ENCODE measurements at places on chromosomes 12 and 14.
A peak's percentile ranks its signal among the peaks of the same experiment; 100 is the strongest.

DNA sequence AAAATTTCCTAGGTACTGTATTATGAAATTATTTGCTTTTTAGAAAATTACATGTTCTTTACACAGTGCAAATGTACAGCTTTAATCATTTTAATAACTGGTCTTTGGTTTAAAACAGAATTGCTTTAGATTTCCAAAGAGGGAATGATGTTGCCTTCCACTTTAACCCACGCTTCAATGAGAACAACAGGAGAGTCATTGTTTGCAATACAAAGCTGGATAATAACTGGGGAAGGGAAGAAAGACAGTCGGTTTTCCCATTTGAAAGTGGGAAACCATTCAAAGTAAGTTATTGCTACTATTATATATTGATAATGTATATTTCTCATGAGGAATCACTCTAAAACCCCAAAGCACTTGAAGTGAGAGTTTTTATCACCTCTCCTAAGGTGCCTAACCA, 13.4 kb downstream of the LGALS3 start:
- no peak for DNase-seq

- no peak for DNase-seq
Measured at GRCh38 chr12:115172521-115172920, 488.5 kb upstream of the TBX3 start.

DNA sequence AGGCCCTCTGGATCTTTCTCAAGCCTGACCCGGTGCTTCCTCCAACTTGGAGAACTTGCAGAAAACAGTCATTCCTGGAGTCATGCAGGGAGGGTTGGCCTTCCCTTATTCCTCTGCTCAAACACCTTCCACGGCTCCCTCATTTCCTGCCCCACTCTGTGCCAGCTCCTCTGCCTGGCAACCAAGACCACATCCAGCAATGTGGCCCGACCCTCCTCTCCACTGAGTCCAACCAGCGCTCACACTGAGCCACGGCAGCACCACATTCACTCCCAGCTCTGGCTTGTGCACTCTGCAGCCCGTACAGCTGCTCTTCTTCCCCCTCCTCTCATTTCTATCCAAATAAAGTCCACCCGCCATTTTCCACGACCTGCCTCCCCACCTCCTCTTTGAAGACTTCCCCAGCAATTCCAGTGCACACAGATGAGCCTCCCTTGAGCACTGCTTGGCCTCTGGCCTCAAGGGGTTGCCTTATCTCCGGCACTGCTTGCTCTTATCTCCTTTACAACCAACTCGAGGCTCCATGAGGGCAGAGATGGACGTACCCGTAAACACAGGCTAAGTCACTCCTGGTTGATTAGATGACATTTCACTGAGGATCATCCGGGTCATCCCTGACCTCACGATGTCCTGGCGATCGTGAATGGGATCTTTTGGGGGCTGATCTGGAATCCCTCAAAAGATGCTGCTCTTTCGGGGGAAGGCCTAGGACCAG, 5.4 kb downstream of the PGF start:
- no peak for DNase-seq

DNA sequence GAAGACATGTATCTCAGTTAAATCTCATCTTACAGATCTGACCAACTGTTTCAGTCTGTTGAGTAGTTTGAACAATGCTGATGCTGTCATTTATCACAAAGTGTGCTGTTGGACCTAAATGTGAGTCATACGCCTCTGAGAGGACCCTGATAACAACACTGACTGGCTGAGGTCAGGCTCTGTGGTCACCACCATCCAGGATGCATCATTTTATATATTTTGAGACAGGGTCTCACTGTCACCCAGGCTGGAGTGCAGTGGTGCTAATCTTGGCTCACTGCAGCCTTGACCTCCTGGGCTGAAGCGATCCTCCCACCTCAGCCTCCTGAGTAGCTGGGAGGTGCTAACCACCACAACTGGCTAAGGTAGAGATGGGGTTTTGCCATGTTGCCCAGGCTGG, 181.0 kb upstream of the RGS6 start:
- DNase-seq: peak; percentile 28

GRCh38 chr14:74977901-74978385, 22.5 kb upstream of the PGF start:
- DNase-seq: no peak

GRCh38 chr14:97602438-97603117, 805.4 kb downstream of the VRK1 start:
- DNase-seq: no peak

DNA sequence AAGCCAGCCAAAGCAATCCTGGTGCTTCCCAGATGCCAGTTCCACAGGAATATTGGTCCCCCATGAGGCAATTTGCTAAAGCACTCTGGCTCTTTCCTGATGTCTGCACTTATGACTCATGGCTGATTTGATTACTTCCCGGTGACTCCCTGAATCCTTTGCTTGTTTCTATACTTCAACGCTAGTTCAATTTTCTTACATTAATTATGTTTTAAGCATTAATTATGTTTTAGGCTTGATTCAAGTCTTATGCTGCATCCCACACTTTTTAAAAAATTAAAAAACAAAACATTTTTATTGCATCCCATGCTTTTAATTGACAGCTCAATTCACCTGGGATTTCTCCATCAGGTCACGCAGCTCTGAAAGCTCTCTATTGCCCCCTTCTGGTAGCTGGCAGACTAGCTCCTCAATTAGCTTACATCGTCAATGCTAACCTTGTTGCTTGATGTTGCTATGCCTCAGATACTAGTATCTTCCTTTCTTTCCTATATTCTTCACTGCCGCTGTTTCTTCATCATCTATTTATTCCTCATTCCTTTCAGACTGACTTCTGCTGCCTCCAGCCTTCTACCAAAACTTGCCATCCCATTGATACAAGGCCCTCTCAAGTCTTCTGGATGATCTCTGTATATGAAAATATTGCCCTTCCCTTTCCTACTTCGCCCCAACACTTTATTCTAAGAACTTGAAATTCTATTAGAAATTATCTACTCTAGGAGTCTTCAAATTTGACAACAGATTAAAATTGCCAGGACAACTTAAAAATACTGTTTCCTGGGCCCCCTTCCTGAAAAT, 32.0 kb downstream of the TSHR start:
- DNase-seq: peak; percentile 82

- DNase-seq: no peak
Measured at GRCh38 chr12:6355491-6356373, 13.9 kb upstream of the TNFRSF1A start.

GRCh38 chr12:53623548-53624385, 2.4 kb downstream of the ATF7 start:
- peak; percentile 43 for DNase-seq

- peak; percentile 23 for DNase-seq
Measured at GRCh38 chr12:85963326-85963725, 89.2 kb downstream of the NTS start.

DNA sequence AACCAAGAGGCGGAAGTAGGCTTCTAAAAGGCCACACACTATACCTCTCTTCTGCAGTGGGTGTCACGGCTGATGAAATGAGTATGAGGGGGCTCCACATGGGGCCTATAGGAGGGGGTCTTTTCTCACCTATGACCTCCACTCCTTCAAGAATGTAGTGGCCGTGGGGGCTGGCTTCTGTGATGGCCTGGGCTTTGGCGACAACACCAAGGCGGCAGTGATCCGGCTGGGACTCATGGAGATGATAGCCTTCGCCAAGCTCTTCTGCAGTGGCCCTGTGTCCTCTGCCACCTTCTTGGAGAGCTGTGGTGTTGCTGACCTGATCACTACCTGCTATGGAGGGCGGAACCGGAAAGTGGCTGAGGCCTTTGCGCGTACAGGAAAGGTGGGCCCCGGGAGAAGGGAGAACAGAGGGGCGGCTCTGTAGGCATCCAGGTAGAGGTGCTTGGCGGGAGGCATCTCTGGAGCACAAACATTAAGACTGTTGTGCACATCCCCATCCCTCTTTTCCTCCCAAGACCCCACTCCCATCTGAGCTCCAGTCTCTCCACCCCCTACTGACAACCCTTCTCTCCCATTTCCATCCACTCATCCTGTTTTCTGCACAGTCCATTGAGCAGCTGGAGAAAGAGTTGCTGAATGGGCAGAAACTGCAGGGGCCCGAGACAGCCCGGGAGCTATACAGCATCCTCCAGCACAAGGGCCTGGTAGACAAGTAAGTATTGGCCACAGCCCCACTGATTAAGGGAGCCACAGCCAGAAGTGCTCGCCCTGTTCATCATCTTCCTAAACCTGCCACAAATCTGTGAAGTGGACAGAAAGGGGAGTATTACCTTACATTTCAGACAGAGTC, 3.8 kb downstream of the GPD1 start:
- no peak for DNase-seq

DNA sequence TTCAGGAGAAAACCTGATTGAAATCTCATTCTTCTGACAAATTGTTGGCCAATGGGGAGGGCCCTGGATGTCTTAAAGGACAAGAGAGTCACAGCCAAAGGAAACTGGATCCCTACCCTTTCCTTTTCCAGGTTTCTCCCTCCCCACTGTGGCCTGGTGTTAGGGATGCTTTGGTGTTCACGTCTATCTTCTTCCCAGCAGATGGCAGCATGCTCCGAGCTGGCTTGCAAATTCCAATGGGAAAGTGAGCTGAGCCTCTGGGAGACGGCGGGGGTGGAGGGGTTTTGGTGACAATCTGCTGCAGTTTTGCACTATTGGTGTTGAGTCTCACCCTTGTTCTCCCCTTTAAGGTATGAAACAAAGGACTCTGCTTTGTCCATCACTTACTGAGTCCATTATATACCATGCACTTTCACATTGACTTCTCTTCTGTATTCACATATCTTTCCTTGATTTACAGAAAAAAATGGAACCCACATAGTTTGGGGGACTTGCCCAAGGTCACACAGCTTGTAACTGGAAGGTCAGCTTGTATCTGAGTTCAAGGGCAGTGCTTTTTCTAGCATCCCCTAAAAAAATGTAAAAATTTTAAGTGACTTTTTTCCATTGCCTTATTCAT, 39.3 kb downstream of the CCDC177 start:
- peak; percentile 61 for DNase-seq

GRCh38 chr12:132433641-132434395, 56.1 kb upstream of the FBRSL1 start:
- DNase-seq: peak; percentile 14

- DNase-seq: peak; percentile 87
Measured at GRCh38 chr14:87131879-87132278, 861.1 kb downstream of the GALC start.

- no peak for DNase-seq
Measured at GRCh38 chr12:108799401-108800243, 57.8 kb downstream of the SSH1 start.

GRCh38 chr14:36227802-36228201, 51.3 kb upstream of the PTCSC3 start:
- DNase-seq: peak; percentile 41

DNA sequence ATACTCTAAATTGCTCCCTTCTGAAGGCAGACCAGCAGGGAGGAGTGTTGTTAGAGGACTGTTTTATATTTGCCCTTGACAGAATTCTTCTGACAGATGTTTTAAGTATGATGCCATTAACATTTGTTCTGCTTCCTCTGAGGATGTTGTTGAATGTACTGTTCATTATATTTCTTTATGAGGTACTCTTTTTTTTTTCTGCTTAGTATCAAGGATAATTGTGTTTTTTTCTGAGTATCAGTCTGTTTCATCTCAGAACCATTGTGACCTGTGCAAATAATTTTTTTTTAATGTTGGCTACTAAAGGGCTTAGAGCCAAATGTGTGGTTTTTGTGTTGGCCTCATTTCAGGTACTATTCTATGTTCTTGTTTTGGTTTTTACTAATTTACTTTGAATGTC, 10.6 kb downstream of the METAP2 start:
- DNase-seq: no peak

DNA sequence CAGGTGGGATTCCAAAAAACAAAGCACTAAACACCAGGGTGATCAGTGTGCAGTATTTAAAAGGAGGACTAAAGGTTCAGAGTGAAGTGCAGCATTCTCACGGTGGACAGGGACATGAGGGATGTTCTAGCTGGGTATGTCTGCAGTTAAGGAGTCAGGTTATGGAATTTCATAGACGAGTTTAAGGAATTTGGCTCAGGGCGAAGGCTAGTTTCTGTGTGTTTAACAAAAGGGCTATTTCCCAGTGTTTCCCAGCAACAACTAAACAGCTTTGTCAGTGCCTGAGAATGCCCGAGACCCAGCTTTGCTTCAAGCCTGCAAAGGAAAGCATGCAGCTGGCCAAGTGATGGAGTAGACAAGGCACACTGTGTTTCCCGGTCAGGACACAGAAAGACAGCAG, 7.0 kb downstream of the KRT1 start:
- DNase-seq: no peak

DNA sequence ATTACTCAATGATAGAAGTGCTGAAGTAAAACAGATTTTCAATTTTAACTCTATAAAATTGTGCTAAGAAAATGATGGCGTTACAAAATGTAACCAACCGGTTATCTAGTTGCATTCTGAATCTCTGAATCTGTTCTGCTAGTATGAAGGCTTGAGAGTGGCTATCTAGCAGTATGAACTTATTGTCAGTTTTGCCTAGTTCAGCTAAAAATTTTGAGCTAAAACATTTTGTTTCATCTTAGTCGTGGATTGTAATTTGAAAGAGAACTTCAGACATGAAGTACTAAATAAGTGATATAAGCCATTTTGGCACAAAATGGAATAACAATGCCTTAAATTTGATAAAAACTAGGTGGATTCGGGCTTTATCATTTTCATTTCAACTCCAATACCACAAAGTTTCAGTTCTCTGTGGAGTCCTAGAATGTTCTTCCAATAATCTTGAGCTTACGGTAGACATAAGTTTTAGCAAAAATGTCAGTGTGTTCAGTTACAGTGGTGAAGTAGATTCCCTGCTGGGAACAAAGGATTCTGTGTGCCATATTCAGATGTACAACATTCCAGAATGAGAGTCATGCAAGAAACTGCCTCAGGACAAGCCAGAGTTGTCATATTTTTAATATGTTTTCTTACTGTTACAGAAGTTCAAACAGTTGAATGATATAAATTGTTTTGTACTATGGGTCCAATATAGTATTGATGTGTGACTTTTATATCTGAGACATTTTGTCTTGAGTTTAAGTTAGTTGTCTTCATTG, 28.1 kb downstream of the ATP6V1D start:
- DNase-seq: peak; percentile 4

GRCh38 chr14:70921669-70922068, 14.4 kb downstream of the PCNX1 start:
- DNase-seq: no peak
